ENCODE measurements at places on chromosomes 1 and 21.

GRCh38 chr1:60031146-60031545 is 42.4 kb downstream of the C1orf87 start:
- DNase-seq, result no peak

DNA sequence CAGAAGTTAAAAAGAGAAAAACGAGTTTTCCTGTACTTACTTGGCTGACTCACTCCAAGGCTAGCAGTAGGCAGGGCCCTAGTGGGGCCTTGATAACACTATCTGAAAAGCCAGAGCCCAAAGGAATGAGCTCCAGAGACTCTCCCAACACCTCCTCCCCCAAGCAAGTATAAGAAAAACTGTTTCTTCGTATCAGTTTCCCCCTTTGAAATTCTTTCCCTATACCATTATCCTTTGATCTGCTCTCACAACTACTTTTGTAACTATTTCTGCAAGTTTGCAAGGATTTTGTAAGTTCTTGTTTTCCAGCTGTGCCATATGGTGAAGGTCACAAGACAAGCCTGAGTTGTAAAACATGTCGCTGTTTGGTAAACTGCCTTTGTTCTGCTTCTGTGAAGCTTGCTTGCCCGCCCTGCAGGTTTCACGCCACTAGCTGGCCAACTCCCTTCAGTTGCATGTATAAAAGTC is 36.5 kb upstream of the KCNJ15 start:
- no peak for DNase-seq

DNA sequence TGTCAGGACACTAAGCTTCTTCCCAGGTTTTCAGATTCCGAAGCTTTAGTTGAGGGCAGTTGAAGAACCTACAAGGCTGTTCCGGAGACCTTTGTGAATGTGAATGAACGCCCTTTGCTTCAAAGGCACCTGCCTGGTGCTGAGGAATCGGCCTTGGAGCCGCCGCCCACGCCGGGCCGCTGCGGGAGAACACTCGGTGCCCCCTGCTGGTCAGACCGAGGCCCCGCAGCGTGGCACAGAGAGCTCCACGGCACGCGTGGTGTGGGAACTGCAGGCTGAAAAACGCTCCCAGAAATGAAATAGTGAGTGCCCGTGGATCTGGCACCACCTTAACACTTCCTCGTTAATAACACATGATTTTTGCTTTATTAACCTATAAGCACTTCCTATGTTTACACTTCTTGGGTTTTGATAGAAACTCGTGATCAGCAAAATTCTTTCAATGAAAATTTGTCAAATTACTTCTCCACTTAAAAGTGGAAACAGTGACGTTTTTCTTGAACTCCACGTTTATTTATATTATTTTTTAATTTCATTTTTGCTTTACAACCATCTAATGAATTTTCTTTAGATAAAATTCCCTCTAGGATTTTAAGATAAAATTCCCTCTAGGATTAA is 460.6 kb downstream of the DSCAM start:
- DNase-seq, result peak; percentile 57

DNA sequence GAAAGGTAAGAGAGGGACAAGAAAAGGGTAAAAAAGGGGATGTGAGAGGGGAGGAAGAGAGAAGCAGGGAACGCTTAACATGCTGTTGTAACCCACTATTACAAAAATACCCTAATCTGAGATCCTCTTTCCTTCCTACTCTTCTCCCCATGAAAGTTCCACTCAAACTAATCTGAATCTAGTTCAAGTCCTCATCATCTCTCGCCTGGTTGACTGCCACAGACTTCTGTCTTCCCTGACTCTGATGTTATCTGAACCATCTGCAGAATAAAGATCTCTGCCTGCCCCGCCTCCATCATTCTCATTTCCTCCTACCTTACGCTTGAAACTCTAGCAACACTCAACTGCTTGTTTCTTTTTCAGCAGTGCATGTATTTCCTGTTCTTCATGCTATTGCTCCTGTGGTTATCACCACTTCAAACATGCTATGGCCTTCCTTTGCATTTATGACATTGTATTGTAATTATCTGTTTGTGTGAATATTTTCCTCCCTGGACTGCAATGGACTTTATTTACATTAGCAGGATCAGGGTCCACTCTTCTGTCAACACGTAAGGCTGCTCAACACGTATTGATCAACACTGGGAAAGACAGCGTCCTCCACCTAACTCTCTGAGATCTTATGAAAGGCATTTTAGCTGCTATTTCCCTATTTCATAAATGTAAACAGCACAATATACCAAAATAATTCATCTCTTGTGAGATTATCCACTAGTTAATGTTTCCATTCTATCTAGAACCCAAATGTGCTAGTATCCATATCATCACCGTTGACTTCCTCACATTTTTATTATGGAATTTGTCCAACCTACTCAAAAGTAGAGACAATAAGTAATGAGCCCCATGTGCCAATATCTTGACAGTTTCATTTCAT is 215.5 kb upstream of the USP25 start:
- no peak for DNase-seq

DNA sequence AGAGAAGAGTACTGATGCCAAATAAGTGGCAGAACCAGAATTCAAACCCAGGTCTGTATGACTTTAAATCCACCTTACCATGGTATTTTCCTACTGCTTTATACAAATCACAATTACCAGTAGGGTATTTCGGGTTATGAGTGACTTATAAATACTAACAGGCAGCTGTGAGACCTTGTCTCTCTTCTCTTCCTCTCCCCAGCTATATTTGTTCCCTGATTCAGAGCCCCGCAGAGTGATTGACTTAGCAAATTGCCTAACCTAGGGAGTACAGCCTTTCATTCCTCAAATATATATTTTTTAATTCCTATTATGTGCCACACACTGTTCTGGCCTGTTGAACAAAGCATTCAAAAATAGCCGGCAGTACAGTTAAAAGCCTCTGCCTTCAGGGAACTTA is 168.0 kb downstream of the CLEC20A start:
- DNase-seq, result no peak

Data from liver (tissue), 10 donors.